ENCODE measurements at places on chromosomes 5 and 9.

DNA sequence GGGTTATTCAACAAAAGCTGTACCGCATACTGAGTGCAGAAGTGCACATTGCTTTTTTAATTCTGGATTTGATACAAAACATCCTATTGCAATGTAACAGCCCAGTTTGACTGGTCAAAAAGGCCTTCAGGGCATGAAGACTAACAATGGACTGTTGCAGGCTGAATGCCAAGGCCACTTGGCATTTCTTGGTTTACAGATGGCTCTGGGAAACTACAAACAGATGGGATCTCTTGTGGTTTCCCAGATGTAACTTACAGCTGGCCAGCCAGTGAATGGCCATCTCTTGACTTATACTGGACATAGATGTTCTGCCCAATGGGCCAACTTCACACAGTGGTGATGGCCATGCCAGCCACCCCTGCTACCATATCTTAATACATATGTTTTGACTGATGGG lies 36.8 kb downstream of the UGT3A2 start:
- no peak for DNase-seq

- no peak for DNase-seq
Measured at GRCh38 chr5:7801891-7802614, 48.9 kb downstream of the CFAP90 start.

DNA sequence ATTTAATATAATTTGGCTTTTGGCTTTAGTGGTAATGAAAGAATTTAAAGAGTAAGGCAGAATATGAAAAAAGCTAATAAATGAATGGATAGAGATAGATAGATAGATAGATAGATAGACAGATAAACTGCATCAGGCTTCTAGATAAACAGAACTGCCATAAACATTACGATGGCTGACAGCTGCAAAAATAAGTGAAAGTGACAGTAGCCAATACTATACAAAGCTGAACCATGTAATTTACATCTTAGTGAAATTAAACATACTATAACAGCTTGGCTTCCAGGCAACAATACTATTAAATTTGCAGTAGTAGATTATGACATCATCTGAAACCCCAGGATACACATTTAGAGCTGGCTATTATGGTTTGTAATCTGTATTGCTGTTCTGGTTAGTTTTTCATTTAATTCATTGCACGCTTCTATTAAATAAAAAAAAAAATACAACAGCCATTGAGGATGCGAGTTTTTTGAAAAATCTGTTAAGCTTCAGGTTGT lies 1354.8 kb downstream of the PTPRD start:
- no peak for DNase-seq

DNA sequence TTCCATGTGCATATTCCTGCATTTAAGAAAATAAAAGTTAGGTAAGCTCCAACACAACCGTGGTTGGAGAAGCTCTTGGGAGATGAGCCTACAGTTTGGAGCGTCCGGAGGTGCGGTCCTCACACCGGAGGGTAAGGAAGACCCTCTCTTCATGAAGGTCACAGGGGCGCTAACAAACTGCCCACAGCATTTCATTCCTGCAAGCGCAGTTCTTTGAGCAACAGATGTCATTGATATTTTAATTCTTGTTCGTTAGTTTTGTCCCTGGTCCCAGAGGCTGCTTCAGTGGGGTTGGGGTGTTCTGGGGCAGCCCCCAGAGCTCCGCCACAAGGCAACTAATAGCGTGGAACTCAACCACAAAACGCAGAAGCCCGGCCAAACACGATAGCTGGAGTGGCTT lies 376.2 kb downstream of the IRX2 start:
- no peak for DNase-seq

- DNase-seq, result peak; percentile 30
Measured at GRCh38 chr9:95516221-95516733, 494 bp downstream of the PTCH1 start.

DNA sequence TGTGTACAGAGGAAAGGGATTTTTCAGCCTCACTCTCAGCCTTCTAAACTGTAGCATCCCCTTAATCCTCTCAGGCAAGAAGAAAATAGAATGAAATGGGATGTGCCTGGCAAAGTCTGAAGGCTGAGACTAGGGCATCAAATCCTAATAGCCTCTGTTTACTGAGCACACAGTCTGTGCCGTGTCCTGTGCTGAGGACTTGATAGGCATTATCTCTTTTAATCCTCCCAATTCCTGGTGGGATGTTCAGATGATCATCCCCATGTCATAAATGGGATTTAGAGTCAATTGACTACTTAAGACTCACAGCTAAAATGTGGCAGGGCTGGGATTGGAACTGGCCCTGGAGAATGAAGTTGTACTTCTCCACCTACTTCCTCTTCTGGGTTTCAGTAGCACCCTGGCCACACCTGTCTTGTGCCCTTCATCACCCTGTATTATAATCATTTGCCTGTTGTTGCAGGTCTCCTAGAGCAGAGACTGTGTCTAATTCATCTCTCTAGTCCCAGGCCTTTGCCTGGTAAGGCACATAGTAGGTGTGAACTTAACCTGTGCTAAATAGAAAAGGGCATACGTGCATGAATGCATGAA lies 81.0 kb downstream of the WWC1 start:
- DNase-seq, result no peak

DNA sequence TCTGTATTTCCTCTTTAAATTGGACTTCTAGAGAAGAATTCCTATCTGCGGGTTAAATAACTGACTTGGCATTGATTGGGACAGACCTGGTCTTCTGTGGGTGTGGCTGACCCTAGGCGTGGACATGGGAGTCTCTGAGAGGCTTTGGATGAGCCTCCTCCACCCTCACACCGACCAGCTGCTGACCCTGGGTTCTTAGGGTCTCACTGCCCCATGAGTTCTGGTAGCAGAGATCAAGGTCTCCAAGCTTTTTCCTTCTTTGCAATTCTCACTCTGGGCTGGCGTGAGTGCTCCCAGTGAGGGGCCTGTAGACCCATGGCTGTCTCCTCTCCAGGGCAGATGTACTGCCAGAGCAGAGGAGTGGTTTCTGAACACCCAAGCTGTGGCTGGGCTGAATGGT lies 41.6 kb upstream of the PITX1 start:
- DNase-seq, result no peak

- DNase-seq, result no peak
Measured at GRCh38 chr9:37727013-37727412, 26.6 kb upstream of the TRMT10B start.

- DNase-seq, result no peak
Measured at GRCh38 chr5:167916706-167917105, 374.7 kb upstream of the WWC1 start.

- no peak for DNase-seq
Measured at GRCh38 chr5:181205761-181206649, 1.0 kb upstream of the TRIM7 start.

- peak; percentile 48 for DNase-seq
Measured at GRCh38 chr5:87074934-87075541, 192.6 kb upstream of the RASA1 start.

DNA sequence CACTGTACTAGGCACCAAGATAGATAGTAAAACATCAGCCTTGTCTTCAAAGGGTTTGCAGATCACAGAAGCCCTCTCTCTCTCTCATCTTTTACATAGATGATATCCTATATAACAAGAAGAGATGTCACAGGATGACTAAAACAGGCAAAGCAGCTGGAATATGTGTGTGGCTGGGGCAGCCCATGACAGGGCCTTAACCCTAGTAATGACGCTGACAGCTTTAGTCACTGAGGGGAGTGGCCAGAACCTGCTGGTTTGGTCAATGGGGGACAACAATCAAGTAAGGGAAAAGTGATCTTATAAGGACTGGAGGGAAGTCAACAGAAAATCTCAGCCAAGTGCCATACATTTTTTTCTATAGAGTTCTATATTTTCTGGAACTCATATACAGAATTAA lies 41.9 kb upstream of the RIC1 start:
- no peak for DNase-seq

DNA sequence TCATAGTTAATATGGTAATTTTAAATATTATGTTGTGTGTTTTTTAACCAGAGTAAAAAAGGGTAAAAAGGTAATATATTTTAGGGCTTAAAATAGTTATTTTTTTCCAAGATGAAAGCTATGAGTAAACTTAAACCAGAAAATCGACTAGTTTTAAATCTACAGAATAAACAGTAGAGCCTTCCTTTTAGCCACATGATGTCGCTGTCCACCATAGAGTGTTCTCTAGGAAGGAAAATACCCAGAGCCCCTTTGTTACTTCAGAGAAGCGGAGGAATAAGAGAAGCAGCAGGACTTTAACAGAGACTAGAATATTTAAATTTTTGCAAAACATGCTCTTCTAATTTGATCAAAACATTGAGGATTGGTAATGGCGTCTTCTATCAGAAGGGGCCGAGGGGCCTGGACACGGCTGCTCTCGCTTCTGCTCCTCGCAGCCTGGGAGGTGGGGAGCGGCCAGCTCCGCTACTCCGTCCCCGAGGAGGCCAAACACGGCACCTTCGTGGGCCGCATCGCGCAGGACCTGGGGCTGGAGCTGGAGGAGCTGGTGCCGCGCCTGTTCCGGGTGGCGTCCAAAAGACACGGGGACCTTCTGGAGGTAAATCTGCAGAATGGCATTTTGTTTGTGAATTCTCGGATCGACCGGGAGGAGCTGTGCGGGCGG lies at the start of gene PCDHA2:
Gene PCDHA2, plus strand, starts transcription at position 258 of the 664 bp plus-strand sequence.
- DNase-seq, result peak; percentile 22

GRCh38 chr5:118522626-118523025 lies 465.7 kb downstream of the DTWD2 start:
- DNase-seq, result no peak

DNA sequence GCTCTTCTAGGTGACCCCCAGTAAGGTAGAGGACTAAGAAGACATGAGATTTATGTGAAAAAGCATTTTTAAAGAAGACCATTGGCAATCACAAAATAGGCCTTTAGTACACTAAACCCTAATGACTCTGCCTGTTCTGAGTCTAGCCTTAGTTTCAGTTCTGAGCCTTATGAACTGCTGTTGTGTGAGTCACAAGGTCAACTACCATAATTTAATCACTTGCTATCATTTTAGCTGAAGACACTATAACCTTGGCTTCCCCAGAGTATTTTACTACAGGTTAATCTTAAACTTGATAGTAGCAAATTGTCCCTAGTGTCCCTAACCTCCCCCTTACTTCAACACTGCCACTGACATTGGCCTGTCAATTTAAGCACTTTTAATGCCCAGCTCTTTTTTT lies 34.4 kb downstream of the APC start:
- no peak for DNase-seq

- DNase-seq, result no peak
Measured at GRCh38 chr5:90602681-90603080, 44.1 kb downstream of the ADGRV1 start.

DNA sequence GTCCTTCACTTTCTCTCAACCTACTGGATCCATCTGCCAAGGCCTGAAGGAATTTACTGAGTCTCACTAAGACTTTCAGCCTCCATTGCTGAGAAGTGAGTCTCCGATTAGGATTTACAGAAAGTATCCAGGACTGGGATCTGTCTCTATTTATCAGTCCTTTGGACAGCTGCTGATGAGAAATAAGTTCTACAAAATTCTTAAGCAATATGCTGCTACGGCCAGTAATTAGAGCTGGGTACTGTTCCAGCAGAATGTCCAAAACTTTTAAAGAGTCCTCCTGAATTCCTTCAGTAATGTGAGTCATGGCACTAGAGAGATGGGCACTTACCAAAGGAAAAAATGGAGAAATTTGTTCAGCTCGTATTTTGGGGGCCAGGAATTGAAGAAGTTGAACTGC lies 5.9 kb downstream of the TEX10 start:
- DNase-seq, result no peak

DNA sequence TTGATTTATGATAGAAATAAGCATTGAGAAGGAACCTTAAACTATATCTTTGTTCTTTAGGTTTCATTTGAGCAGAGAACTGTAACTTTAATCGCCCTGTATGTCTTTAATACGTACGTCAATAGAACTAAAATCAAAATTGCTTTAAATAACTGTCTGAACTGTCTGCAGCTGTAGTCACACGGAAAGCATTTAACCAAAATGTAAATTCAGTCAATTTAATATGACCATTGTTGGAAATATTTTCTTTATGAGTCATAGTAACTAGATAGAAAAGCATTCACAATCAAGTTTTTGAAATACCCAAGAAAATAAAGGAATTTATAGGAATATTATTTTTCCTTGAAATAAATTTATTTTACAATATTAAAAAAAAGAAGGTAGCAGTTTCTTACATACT lies 157.1 kb upstream of the CDH6 start:
- no peak for DNase-seq

GRCh38 chr9:36443581-36443980 lies 43.5 kb upstream of the RNF38 start:
- DNase-seq, result no peak

DNA sequence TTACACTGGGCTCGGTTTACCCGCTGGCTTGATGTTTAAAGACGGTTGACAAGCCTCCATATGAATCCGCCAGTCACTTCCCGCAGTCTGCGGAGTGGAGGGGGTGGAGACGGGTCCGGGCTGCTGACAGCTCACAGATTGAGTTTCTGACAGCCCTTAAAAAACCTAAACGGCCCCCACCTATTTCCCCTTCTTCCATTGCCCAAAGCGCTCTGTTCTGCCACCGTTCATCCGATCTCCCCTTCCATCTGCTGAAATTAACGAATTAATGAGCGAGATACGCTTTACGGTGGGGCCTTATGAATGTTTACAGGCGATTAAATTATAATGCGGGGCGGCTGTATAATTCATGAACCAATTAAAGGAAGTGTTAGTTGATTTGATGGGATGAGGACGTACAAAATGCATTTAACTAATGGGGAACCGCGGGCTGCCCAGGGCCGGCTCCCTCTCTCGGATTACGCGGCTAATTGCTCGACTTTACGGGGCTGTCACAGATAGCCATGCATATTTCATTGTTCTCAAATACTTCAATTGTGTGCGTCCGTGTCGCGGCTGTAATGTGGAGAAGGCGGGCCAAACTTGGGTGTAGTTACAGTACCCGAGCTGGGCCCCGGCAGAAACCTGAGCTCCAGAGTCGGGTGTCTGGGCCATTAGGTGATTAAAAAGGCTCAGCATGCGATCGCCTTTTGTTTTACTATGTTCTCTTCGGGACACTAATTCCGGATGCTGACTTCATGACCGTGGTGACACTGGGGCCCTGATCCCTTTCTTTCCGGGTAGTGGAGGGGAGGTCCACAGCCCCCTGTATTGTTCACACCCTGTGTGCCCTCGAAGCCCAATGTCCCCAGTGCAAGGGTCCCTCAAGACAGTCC lies 74.9 kb downstream of the GTF3C4 start:
- DNase-seq, result no peak

- DNase-seq, result no peak
Measured at GRCh38 chr9:70120834-70121510, 77.3 kb downstream of the MAMDC2 start.

DNA sequence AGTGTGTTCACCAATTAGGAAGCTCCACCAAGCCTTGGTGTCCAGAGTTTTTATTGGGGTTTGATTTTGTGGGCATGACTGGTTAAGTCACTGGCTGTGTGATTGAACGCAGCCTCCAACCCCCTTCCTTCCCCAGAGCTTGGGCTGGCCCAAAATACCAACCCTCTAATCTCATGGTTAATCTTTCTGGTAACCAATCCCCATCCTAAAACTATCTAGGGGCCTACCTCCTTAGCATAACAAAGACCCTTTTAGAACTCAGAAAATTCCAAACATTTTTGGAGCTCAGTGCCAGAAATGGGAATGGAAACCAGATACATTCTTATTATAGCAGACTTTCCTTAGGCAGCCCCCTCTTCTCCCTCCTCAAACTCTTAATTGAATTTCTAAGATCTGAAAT lies 35.9 kb upstream of the HRH2 start:
- DNase-seq, result no peak

GRCh38 chr5:40799258-40799657 lies 1.1 kb upstream of the PRKAA1 start:
- no peak for DNase-seq

Measured in NB4 (cell line).